ENCODE measurements at places on chromosomes 6 and 20.
A peak's percentile ranks its signal among the peaks of the same experiment; 100 is the strongest.

DNA sequence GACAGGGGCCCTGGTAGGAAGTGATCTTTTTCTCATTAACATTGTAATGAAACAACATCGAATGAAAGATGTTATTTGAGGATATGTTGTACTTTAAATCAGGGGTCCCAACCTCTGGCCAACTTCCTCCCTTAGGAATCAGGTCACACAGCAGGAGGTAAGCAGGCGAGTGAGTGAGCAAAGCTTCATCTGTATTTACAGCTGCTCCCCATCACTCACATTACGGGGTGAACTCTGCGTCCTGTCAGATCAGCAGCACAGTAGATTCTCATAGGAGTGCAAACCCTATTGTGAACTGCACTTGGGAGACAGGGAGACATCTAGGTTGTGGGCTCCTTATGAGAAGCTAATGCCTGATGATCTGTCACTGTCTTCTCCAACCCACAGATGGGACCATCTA lies 19.9 kb downstream of the EPM2A start:
- DNase-seq, result no peak

DNA sequence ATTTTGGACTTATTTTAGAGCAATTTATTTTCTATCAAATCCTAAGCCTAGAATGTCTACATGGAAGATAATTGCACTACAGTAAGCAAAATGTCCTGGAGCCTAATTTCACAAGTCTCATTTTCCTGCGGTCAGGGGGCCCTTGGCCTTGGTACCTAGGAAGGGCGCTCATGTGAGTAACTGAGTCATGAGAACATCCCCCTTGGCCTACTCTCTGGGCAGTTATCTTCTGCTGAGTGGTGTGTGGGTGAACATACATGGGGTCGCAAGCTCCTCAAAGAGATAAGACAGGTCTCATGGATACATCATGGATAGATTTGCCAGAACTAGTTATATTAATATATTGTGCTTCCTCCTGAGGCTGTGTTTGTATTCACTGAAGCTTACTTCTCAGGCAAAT lies 211.2 kb upstream of the MARCKS start:
- no peak for DNase-seq

DNA sequence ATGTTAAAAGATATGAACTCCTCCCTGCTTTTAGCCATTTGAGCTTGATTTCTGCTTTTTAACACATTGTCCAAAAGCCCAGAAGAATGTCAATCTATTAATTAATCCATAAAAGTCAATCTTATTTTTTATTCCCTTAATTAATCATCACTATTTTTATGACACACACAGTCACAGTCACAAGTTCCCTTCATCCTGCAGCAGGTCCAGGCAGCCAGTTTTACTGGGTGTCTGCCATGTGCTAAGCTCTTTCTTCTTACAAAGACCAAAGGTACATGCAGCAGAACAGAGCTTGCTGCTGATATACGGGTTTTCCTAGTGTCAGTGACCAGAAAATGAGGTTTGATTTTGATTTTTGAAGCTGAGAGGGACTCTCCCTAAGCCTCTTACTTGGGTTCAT lies 53.3 kb upstream of the SLC22A23 start:
- DNase-seq, result no peak

DNA sequence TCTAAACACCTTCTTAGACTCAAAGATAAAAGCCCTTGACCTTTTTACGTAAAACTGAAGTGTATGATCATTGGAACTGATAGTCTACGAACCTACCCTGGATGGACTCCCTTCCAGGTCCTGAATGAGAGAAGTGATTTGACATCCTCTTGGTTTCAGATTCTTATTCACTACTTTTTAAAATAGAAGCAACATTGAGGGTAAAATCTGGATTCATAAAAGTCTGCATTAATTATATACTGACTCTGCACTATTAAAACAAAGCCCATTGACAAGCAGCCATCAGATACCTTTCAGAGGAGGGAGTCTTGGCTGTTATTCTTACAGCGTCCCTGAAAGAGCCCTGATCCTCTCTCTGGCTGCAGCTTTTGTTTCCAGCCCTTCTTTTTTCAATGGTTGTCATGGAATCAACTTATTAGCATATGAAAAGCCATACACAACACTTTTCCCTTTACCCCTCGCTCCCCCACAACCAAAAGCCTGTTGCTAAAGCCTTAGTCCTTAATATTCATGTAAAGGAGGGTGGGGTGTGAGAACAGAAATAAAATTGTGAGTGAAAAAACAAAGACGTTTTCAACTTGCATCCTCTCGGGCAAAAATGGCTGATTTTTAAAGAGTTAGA lies 270.0 kb upstream of the MARCKS start:
- DNase-seq, result peak; percentile 21

- no peak for DNase-seq
These were observed 158.5 kb downstream of the SASH1 start for GRCh38 chr6:148501178-148501590.

DNA sequence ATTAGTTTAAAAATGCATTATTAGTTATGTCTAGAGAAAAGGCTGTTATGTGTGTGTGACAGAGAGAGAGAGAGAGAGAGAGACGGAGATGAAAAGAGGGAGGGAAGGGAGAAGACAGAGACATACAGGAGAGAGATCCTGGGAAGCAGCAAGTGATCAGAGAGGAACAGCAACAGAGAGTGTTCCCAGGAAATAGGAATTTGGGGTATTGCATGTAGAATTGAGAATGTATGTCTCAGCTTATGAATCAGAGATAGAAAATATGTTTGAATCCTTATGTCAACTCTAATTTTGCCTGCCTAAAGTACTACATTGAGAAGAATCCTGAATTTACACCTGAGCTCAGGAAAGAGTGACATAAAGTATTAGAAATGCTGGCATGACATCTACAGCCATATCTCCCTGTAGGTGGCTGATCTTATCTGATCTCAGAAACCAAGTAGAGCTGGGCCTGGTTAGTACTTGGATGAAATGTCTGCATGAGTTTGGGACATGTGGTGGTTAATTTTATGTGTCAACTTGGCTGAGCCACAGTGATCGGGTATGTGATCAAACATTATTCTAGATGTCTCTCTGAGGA lies 130.6 kb downstream of the TENT5A start:
- DNase-seq, result no peak

DNA sequence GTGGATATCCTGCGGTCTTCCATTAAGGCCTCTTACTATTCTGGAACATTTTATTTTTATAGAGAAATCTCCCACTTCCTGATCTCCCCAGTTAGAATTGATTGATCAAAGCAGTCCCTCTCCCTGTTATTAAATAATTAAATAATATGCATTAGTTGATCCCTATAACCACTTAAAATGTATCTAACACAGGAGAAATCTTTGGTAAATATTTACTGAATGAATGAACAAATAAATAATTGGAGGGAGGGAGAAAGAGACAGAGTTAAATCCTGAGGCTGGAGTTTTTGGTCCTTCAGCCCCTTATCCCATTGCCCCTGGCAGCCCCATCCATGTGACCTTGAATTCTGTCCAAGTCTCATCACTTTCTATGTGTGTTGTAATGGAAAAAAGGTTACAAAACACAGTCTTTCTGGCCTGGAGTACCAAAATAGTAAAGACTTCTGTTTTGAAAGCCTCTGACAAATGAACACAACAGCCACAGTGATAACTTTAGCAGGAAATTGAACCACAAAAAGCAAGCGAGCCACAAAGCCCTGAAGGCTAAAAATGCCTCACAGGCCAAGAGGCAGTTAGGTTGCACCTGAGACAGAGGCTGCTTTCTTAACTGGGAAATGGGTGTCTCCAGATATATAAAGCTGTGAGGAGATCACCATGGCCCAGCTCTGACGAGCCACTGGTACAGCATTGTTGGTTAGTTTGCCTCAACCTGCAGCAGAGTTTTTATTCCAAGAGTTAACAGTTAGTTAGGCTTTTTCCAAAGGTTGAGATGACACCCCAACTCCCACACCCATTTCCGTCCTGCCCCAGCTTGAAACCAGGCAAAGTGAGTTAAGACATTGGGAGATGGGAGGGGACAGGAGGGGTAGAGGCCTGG lies 11.3 kb downstream of the NT5E start:
- no peak for DNase-seq

GRCh38 chr6:38171997-38172738 lies 352.6 kb downstream of the ZFAND3 start:
- no peak for DNase-seq

GRCh38 chr6:34248198-34248726 lies 544 bp downstream of the SMIM29 start:
- DNase-seq, result peak; percentile 61
